IPS DF 6.9 (cell line): ENCODE measurements at places on chromosomes 1 and 21.

- no peak for DNase-seq
These were observed 287.1 kb upstream of the ADGRL4 start for GRCh38 chr1:79293611-79294010.

GRCh38 chr1:157291083-157291482, 152.9 kb upstream of the ETV3 start:
- DNase-seq = no peak

DNA sequence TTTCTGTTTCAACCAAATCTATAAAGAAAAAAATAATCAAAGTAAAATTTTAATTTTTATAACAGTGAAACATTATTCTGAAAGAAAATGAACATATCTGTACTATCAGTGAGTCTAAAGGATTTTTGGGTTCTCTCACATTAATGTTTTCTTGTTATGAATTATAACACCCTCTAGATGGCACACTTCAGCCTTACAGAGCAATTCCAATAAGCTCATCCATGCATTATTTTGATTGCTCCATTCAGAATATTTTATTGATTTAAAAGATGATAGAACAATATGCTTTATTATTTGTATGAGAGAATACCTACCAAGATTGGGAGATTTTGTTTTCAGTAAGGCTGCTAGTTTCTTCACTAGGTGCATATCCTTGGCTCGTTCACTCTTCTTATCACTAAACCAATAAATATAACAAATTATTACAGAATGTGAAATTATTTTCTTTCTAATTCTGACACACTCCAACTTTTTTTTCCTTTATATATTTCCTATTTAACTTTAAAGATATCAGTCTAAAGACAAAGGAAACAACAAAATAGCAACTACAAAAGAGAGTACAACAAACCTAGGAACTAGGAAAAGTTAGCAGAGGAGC, 82.4 kb downstream of the RAB3GAP2 start:
- no peak for DNase-seq

DNA sequence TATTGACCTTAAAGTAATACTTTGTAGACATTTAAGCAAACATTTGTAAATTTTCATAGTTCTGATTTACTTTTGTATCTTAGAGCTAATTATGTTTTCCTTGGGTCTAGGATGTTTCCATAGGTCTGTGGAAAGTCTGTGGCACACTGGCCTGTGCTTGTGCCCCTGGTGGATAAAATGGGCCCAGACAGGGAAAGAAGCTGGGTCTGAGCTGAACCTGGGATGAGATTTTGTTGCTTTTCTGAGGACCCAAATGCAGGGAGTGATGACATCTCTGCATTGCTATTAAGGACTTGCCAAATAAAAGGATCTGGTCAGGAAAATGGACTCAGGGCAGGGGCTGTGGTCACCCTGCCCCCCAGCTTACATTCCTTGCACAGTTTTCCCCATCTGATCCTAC, 41.8 kb downstream of the C1orf21 start:
- DNase-seq = no peak
